ENCODE measurements at places on chromosomes 7 and 10.

DNA sequence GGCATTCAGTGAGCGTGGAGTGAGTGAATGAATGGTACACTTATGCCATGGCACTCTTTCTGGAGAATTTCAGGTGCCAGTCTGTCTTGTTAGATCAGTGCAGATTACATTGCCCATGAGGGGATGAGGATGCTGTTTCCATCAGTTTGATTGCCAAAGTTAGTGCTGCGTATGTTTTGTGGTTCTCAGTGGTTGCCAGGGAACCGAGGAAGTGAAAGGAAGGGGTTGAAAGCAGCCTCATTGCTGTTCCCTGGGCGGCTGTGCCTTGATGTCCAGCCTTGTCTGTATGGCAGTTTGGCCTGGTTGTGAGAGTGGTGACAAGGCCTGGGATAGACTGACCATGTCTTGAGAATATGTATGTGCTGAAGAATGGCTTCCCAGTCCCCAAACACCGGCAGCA lies 30.2 kb downstream of the WBP1L start:
- no peak for DNase-seq

- DNase-seq: no peak
These were observed 377 bp upstream of the POLR1F start for GRCh38 chr7:19709249-19709578.

GRCh38 chr7:73701357-73701995 lies 18.0 kb downstream of the STX1A start:
- peak; percentile 21 for DNase-seq

GRCh38 chr7:94374721-94375566 lies 19.8 kb upstream of the COL1A2 start:
- DNase-seq: no peak

DNA sequence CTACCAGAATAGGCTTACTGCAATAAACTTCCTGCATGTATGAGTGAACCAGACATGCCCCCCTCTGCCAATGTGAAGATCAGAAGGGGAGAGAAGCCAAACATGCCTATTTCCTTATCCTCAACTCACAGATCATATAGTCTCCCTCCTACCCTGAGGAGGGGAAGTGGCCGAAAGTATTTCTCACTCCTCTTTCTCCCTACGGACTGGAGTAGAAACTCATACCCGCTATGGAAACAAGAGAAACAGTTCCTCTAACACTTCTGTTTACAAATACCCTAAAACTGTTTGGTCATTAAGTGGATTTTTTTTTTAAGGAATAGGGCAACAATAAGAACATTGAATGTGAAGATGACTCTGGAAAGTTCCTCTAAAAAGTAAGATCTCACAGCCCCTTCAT lies 31.4 kb downstream of the CCNJ start:
- no peak for DNase-seq

DNA sequence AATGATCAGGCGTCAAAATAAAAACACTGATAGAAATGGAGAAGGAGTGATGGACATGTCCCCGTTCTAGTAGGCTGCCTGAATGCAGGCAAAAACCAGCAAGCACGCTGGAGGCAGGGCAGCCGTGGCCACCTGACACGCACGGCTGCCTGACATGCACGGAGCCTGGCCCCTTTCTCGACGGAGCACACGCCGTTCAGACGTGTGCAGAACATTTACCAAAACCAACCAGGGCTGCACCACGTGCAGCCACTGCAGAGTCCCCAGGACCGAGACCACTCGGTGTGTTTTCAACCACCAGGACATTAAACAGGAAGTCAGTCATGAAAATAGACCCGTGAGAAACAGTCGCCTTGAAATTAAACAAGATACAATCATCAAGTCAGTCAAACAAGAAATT lies 61.9 kb upstream of the NKX6-2 start:
- DNase-seq: no peak

DNA sequence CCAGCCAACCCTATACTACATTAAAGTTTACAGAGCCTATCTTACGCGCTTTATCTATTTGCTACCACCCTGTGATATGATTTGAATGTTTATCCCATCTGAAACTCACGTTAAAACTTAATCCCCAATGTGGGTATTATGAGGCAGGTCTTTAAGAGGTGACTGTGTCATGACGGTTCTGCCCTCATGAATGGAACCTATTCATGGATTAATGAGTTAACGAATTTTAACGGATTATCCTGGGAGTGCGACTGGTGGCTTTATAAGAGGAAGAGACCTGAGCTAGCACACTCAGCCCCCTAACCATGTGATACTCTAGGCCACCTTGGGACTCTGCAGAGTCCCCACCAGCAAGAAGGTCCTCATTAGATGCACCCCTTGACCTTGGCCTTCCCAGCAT lies 37.8 kb downstream of the SRPK2 start:
- no peak for DNase-seq

DNA sequence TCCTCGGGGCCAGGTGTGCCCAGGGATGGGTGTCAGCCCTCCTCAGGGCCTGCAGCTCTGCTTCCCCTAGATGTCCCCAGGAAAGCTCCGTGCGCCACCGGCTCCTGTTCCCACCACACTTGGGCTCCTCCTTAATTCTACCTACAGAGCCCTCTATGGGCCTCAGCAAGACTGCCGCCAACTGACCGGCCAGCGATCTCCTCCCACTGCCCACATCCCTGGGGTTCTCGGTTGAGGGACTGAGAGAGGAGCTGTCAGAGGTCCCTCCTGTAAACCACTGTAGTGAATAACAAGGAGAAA lies 5.3 kb upstream of the LDB3 start:
- DNase-seq: no peak

DNA sequence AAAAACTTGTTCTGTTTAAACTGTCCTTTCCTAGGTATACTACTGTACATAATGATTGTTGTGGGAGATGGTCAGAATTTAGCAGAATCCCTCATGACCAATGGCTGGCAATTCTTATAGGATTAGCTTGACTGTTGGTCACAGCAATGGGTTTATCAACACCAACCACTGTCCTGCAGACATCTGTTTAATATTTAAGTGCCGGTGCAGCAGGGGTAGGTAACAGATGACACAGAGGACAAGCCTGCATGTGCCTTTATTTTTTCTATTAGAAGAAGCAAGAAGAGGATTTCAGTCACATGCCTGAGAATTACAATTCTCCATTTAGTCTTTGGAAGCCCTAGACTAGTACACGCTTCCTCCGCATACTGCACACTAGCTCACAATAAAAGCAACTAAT lies 48.4 kb downstream of the CCDC6 start:
- DNase-seq: no peak

GRCh38 chr7:99996755-99997544 lies 18.4 kb upstream of the ZKSCAN1 start:
- no peak for DNase-seq

- no peak for DNase-seq
These were observed 19.0 kb downstream of the VPS26A start for GRCh38 chr10:69142983-69143382.

DNA sequence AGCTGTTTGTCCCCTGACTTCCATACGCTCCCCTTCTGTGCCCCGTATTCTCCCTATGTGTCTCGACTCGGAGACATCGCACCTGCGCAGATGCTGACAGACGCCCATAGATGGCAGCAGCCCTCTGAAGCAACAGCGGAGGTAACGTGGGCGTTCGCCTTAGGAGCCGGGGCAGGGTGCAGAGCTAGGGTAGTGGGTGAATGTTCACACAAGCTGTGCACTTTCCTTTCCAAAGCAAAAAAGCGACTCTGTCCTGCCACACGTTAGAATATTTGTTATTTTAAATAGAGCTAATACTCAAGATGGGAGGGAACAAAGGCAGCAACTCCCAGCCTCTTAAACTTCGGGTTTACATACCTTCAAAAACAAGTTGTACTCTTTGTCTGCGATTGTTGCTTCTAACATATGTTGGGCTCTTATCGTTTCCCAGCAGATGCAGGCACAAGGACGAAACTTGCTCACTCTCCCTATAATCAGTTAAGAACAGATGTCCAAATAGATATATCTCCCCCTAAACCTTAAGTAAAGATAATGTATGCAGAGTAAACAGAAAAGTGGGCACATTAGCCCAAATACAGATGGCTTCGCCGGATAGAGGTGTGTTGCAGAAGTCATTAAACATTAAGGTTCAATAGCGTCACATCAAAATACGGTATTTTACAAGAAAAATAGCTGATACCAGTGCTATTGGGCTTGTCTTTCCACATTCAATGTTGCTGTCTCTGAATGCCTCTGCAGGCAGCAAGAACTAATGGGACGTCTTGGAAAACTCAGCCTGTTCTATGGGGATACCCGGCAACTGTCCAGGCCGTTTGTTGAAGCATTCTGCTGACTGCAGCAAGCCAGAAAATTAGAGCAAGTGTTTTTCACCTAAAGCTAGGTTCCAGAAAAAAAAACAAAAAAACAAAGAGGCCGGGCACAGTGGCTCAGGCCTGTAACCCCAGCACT lies 340.3 kb upstream of the PRKCQ start:
- no peak for DNase-seq

DNA sequence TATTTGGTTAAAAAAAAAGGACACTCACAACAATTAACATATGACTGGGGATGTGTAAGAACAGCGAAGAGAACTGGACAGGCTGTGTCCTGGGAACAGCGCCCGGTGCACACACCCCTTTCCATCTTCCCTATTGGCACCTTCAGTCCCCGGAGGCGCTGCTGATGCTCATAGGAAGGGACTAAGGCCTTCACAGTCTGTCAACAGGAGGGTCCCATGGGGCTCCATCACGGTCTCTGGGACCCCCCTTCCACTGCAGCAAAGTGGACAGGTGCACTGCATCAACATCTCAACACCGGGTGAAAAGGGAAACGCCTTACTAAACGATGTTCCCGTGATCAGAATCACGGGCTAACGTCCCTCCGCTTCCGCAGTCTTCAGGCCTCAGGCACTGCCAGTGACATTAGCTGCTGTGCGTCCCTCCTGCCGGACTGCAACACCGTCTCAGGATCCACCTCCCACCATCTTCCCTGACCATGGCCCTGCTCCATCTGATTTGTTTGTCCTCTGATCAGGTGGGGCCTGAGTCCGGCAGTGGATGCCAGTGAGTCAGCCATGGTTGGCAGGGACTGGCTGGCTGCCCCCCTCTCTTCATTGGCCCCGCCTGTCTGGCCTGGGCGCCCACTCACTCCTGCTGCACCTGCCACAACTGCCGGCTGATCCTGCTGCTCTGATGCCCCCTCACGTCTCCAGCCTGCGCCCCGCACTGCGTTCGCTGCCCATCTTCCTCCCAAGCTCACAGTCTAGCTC lies 614.7 kb downstream of the DNAJB6 start:
- no peak for DNase-seq

DNA sequence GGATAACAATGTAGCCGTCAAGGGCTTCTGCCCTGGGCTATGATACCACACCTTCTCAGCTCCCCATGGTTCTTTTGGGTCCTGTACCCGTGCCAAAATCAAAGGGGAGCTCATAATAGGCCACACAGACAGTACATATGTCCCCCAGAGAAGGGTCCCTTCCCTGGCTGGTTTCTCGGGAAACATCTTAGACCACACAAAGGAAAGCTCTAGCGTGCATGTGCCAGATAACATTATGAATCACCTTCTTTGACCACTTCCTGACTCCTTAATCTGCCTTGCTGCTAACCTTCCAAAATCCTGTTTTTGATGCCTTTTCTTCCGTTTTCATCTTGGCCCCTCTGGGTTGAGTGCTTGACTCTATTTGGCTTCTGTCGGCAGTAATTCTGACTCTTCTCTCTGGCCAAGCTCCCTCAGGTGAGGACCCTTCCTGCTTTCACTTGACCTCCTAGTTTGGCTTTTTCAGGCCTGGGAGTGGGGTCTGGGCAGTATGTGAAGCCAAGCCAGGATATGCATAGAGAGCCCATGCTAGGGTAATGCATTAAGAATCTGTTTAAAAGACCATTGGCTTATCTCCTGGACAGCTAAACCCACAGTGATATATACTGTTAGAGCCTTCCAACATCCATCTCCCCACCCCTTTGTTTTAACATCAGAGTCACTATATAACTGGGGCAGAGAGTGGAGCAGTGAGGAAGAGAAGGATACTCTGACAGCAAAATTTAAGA lies 84.8 kb downstream of the ANLN start:
- DNase-seq: no peak

GRCh38 chr10:69484736-69485135 lies 33.5 kb downstream of the TSPAN15 start:
- no peak for DNase-seq

GRCh38 chr7:56007891-56008290 lies 43.4 kb downstream of the PSPH start:
- no peak for DNase-seq

DNA sequence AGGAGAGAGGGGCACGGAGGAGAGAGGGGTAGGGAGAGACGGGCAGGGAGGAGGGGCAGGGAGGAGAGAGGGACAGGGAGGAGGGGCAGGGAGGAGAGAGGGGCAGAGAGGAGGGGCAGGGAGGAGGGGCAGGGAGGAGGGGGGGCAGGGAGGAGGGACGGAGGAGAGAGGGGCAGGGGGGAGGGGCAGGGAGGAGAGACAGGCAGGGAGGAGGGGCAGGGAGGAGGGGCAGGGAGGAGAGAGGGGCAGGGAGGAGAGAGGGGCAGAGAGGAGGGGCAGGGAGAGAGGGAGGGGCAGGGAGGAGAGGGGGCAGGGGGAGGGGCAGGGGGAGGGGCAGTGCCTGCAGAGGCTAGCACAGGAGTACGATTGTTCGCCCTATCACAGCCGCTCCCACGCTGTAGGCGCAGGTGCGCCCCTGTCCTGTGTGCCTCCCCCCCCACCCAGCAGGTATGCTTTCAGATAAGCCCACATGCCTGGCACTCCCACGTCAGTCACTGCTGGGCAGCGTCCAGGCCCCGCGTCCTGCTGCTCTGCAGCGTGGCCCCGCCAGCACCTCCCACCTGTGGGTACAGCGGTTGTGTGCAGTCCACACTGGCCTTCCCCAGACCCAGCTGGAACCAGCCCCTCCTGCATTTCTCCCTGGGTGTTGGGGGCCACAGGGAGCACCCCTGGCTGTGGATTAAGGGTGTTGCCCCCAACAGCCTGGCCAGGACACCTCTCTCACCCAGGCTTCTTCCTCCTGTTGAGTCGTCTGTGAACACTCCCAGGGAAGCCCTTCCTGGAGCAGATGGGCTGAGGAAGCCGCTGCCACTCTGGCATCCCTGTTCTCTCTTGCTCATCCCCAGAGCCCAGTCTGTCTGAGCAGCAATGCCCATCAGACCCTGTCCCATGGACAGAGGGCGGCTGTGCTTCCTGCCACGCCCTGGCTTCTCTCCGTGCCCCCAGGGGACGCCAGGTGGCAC lies 10.8 kb downstream of the NKX6-2 start:
- peak; percentile 31 for DNase-seq

DNA sequence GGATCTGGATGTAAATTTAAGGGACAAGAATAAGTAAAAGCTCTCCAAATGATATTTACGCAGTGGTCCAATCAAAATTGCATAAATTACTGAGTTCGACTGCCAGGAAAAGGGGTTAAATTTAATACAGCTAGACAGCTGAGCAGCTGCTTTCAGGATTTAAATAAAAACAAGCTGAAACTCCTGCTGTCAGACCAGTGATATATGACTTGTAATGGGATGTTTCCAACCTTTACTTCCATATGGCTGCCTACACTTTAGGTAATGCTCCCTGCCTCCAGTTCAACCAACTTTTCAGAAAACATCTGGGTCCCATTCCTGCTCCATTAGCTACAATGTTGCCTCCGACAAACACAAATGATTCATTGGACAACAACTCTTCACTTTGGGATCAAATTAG lies 326.3 kb upstream of the DGKB start:
- peak; percentile 79 for DNase-seq

DNA sequence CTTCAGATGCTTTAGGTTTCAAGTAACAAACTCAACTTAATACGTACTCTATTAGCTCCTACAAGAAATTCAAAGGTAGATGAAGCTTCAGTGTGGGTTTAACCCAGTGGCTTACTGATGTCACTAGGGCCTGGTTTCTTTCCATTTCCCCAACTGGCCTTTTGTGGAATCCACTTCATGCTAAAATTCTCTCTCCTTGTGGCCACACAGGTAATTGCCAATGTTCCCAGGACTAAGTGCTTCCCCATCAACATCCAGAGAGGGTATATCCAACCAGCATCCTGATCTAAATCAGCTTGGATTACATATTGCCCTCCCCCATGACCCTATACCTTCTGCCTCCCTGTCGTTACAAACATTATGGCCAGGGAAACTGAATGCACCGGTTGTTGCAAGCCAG lies 10.7 kb downstream of the FBXL13 start:
- no peak for DNase-seq
